Dermis lymphatic vessel endothelial cell (primary cell): ENCODE measurements at places on chromosomes 6 and 20. TPM values are rescaled to one million over a fixed set of nuclear protein-coding genes. Genes with fewer than 3 reads are reported as not detected.

The PNLDC1 gene
- total RNA-seq, result not detected in 2 replicates

The EHMT2 gene
- total RNA-seq, result 24.9 and 29.6 TPM in 2 replicates

The IMPG1 gene
- not detected in 2 replicates for total RNA-seq

The IL17F gene
- not detected in 2 replicates for total RNA-seq

The RHAG gene
- 0.09 and 0.11 TPM in 2 replicates for total RNA-seq

The PIGT gene
- total RNA-seq, result 16.9 and 20.2 TPM in 2 replicates

The TRIM40 gene
- not detected in 2 replicates for total RNA-seq

The CST3 gene
- total RNA-seq, result 132 and 141 TPM in 2 replicates

The FOXS1 gene
- total RNA-seq, result 0.22 and 0.43 TPM in 2 replicates

The COL21A1 gene
- total RNA-seq, result 5.2 and 6.6 TPM in 2 replicates

The RBBP8NL gene
- not detected in 2 replicates for total RNA-seq

The LTB gene
- 2.9 and 3.2 TPM in 2 replicates for total RNA-seq

The SLCO4A1 gene
- total RNA-seq, result 0.11 and 0.17 TPM in 2 replicates

The FERMT1 gene
- total RNA-seq, result under 0.01 TPM in 2 replicates

The VWA7 gene
- 0.09 and 0.22 TPM in 2 replicates for total RNA-seq

The DDX43 gene
- 0.33 TPM in 1 of 2 replicates, not detected in the other for total RNA-seq

The DOK5 gene
- total RNA-seq, result not detected in 2 replicates

The PPP1R16B gene
- total RNA-seq, result 141 and 183 TPM in 2 replicates

The TMEM244 gene
- total RNA-seq, result not detected in 2 replicates

The SYS1 gene
- total RNA-seq, result 23.8 and 29.6 TPM in 2 replicates

The BEND6 gene
- total RNA-seq, result under 0.01 and 0.11 TPM in 2 replicates

The FHL5 gene
- not detected in 2 replicates for total RNA-seq

The CDK19 gene
- 9.6 and 9.9 TPM in 2 replicates for total RNA-seq

The FAM209B gene
- total RNA-seq, result 0.22 TPM in 1 of 2 replicates, not detected in the other

The CPNE5 gene
- total RNA-seq, result 4.2 and 4.4 TPM in 2 replicates

The CTAGE9 gene
- not detected in 2 replicates for total RNA-seq

The SYCP2 gene
- 3.1 TPM in 2 replicates for total RNA-seq

The C20orf141 gene
- total RNA-seq, result not detected in 2 replicates

The MACROD2 gene
- 0.76 and 0.95 TPM in 2 replicates for total RNA-seq

The CST1 gene
- not detected in 2 replicates for total RNA-seq

The C6orf132 gene
- total RNA-seq, result under 0.01 TPM in 2 replicates

The APCDD1L gene
- 0.11 TPM in 1 of 2 replicates, not detected in the other for total RNA-seq
